ENCODE measurements at places on chromosomes 5 and 9.

GRCh38 chr9:135304886-135305285, 174.7 kb upstream of the PPP1R26 start:
- DNase-seq: no peak

GRCh38 chr5:17127743-17128231, 89.6 kb upstream of the BASP1 start:
- DNase-seq: no peak

DNA sequence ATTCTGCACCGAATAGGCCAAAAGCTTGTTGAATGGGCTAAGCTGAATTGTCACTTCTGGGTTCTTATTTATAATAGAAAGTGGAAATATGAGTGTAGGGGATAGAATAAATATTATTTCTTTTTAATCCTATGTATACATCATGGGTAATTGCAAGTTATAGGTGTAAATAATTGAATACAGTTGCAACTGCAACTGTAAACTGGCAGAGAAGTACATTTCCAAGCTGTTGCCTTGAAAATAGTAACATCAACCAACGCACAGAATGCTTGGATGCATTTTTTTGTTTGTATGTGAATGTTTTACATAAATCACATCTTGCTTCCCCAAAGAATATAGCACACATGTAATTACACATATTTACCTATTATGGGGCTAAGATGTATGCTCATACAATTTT, 234.1 kb downstream of the NNT start:
- DNase-seq: no peak

DNA sequence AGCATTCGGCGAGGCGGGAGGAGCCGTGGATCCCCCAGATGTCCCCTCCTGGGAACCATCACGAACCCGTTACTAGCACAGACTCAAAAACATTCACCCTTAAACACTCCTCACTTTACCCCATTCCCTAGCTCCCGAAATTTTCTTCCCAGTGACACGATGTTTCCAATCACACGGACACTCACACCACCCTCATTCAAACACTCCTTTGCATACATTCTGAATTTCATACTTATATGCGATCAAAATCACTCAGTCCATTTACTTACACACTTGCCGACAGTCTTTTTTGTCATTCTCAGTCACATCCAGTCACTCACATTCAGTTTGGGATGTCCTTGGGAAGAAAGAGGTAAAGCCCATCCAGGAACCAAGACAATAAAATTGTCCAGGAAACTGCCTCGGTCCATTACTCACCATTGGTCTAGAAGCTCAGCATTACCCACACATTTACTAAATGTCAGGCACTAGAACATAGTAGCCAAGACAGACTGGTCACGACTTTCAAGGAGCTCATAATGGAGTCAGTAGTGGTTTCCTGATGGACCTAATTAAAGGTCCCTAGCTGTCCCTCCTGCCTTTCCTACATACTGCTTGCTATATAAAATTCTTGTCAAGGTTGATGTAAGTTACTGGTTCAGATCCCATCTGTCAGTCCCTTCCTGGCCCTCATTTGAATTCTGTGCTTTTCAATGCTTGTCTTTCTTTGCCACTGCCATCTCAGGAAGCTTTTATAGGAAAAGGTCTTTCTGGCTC, 574 bp downstream of the SLC35A4 start:
- DNase-seq: no peak

DNA sequence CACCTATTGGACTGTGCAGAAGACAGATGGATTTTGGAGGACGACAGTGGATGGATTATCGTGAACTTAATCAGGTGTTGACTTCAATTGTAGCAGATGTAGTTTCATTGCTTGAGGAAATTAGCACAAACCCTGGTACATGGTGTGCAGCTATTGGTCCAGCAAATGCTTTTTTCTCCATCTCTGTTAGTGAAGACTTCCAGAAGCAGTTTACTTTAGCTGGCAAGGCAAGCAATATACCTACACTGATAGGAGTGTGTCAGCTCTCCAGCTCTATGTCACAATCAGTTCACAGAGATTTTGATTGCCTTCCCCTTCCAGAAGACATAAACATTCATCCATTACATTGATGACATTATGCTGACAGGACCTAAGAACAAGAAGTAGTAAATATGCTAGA, 35.7 kb upstream of the ROR2 start:
- no peak for DNase-seq

GRCh38 chr5:68395302-68395701, 179.7 kb downstream of the PIK3R1 start:
- DNase-seq: no peak

DNA sequence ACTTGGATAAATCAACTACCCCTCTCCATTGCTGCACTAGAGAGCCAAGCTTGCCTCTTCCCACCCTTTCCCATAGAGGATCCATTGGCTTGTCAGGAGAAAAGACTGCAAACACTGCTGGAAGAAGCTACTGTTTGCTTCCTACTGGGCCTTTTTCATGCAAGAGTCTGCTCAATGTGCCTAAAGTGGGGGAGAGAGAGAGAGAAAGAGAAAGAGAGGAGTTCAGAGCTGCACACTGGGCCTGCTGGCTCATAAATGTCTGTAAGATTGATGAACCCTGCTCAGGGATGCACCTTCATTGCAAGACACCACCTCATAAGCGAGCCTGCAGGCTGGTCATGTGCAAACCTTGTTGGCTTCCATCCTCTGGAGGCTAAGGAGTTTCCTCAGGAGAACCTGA, 269.4 kb downstream of the ZNF608 start:
- no peak for DNase-seq

- no peak for DNase-seq
Measured at GRCh38 chr9:112437406-112437805, 49.2 kb upstream of the KIAA1958 start.

DNA sequence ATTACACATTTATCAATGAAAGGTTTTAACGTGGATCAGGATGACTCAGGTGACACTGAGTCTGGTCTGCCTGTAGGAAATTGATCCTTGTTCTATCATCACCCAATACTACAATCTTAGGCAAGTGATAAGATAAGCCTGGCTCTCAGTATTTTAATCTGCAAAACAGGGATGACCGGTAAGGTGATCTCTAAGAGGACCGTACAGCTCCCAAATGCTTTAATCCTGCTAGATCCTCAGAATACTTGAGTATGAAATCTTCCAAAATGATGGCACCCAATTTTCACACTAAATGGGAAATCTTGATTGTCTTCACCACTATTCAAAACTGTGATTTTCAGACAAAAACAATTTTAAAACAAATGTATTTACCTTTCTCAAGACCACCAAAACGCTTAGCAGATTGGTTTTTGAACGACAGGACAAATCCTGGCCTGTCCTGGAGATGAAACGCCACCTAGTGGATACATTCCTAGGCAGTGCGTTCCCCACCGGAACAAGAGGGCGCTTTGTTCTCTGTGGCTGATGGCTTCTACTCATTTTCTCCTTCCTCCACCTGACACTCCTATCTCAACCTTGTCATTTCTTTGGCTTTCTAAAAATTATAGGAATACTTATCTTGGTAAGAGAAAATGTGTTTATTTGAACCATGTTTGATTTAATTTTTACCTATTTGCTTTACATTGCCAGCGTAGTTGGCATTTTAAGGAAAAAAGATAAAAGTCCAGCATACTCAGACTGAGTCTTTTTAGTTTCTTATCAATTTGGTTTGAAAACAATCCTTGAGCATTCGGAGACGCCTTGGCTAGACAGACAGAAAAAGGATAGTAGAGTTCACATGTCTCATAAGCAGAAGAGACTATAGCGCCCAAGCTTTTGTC, 41.2 kb upstream of the VCAN start:
- DNase-seq: peak; percentile 36

- DNase-seq: no peak
Measured at GRCh38 chr5:77957081-77957480, 180.9 kb upstream of the TBCA start.

- no peak for DNase-seq
Measured at GRCh38 chr5:132370181-132370970, 866 bp downstream of the SLC22A5 start.

DNA sequence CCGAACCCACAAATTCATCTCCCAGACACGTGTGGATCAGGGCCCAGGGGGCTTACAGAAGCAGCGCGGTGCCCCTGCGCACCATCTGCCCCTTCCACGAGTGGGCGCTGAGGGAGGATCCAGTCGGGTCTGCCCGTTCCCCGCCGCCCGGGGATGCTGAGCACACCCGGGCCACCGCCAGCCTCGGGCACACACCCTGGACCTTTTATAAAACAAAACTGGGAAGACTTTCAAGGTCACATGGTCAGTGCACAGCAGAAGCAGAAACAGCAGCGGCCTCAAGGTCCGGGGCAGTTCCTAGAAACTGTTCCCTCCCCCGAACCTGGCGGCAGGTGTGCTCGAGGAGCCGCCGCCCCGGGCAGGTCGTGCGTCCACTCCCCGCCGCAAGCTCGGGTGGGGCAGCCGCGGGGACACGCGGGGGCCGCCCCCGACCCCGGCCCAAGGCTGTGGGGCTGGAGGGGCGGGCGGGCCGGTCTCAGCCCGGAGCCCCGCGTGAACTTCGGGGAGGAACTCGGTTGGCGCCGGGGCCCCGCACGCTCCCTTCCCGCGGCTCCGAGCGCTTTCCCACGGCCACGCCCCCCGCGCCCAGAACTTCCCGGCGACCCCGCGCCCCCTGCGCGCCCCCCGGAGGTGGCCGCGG, 633 bp upstream of the PPP1R26 start:
- no peak for DNase-seq

DNA sequence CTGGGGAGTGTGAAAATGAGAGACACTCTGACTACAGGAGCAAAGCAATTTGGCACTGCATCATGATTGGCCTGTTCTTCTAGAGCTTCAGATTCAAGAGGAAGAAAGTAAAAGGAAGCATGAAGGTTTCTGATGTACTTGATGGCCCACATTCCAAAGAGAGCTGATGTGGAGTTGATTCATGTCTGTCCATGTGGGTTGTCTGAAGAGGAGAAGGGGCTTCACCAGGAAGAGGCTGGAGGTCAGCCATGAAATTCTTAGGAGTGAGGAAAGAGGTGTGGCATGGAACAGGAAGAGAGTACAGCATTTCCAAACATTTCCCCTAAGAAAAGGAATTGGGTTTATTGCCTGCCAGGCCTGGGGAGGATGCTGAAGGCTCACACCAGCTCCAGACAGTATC, 70.7 kb downstream of the PTCD2 start:
- DNase-seq: no peak

DNA sequence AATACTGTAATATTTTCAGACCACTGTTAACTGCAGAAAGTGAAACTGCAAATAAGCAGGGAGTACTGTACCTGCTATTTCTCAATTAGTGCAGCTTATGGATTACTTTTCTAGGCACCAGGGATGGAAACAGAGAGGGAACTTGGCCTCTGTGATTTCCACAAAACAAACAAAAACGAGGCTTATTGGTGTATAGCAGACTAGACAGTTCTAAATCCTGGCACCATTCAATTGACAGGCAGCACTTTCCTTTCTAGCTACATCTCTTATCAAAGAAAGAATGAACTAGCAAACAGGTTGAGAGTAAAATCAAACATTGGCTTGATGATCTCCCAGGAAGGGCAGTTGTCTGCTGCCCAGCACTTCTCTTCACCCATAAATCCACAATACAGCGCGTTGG, 16.0 kb upstream of the IL33 start:
- no peak for DNase-seq

DNA sequence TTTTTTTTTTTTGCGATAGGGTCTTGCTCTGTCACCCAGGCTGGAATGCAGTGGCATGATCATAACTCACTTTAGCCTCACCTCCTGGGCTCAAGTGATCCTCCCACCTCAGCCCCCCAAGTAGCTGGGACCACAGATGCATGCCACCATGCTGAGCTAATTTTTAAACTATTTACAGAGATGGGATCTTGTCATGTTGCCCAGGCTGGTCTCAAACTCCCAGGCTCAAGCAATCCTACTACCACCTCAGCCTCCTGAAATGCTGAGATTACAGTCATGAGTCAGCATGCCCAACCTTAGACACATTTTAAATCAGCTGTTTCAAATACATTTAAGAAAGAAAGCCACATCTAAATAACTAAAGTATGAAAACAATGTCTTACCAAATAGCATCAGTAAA, 439.0 kb downstream of the EBF1 start:
- no peak for DNase-seq

- no peak for DNase-seq
Measured at GRCh38 chr5:42620579-42621216, 135.9 kb upstream of the CCDC152 start.

DNA sequence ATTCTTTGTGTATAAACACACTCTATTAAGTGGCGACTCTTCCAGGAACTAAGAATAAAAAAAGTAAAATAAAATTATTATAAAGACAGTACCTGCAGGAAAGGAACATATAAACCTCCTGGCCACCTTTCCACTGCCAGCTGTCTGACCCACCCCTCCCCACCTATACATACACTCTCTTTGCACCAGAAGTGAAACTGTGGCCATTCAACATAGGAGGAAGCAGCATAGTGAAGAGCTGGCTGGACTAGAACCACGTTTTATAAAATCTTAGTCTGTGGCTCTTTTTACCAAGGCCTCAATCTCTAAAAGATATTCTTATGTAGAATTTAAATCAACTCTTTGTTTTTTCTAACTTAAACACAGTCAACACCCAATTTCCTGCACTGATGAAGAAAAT, 289.6 kb downstream of the GABRB2 start:
- DNase-seq: no peak

DNA sequence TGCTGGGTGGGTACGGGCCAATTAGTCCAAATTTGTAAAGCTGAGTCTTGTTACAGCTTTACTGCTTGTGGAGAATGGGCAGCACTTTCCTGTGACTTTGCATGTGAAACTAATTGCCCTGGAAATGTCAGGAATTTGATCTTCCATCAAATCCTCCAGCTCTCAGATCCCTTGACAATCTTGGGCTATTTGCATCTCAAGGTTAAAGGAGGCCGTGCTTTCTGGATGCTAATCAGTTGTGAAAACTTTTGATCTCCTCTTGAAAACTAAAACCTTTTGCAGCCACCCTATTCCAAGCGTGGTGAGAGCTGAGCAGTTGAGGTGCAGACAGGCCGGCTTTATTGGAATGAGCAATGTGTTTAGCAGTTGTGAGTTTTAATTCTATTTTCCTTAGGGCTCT, 68.0 kb upstream of the CLINT1 start:
- DNase-seq: no peak

GRCh38 chr9:116087751-116088194, 65.8 kb upstream of the PAPPA start:
- DNase-seq: no peak

DNA sequence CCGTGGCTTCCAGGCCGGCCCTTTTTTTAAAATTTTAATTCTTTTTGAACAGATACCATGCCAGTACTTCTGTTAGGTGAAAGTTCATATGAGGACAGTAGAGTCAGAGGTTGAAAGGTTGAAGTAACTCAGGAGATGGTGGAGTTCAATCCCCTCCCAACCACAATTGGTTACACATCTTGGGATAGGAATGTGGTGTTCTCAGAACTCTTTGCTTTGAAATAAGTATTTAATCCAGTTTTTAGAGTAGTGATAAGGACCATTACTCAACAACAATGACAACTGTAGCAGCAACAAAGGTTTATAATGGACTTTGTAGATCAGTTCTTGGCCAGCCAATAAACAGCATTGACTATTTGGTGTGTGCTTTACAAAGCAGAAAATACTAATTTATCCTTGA, 116.0 kb downstream of the ARHGAP26 start:
- no peak for DNase-seq

- no peak for DNase-seq
Measured at GRCh38 chr5:56426693-56427092, 193.6 kb upstream of the ANKRD55 start.
